ENCODE measurements at places on chromosomes 7 and 10.

DNA sequence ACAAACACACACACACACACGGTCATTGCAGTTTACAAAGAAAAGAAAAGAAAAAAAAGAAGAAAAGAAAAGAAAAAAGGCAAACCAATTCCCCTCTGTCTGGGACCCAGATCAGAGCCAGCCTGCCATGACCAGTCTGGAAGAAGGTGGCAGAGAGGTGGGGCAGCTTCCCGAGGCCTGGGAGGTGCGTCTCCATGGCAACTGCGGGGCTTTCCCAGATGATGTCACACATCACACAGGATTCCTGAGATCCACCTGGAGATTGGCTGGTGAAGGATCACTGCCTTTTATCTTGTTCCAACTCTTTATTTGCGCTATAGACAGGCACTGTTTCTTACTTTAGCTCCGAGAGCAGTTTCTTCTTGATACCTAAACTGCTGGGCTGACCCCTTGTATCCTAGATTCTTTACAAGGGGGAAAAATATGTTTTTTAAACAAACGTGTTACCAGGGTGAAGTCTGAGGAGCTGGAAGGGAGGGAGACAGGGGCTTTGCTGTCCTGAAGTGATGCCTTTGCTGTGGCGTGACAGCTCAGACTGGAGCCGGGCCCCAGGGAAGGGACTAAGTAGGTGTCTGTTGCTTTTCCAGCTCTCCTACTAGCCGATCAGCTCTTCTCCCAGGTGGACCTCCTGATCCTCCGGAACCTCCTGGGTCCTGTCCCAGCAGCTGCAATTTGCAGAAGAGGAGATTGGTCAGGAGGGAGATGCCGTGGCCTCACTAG is 298.5 kb downstream of the KLF6 start:
- DNase-seq = peak; percentile 40

DNA sequence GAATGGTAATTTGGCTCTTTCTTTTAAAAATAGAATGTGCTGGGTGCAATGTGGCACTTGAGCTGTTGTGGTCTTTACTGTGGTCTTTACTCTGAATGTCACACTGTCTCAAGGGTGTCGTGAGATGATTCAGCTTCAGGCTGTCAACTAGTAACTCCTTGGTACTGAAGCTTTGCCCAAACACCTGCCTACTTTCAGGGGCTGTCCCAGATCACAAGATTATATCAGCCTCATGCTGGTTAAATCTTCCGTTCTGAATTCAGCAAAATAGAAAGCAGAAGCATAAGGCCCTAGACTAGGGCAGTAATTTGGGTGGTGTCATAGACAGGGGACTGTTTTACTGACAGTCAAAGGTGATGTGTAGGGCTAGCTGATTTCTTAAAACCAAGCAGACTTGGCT is 110.9 kb downstream of the BAMBI start:
- no peak for DNase-seq

GRCh38 chr10:114869520-114869892 is 47.9 kb downstream of the FHIP2A start:
- DNase-seq = no peak

GRCh38 chr7:149869867-149870266 is 3.9 kb upstream of the ATP6V0E2 start:
- no peak for DNase-seq

- no peak for DNase-seq
These were observed 237.4 kb downstream of the ELMO1 start for GRCh38 chr7:37211097-37211880.

- DNase-seq = peak; percentile 45
These were observed 55.9 kb downstream of the UPF2 start for GRCh38 chr10:11986593-11987216.

GRCh38 chr7:98520356-98520951 is 96.6 kb upstream of the NPTX2 start:
- no peak for DNase-seq

DNA sequence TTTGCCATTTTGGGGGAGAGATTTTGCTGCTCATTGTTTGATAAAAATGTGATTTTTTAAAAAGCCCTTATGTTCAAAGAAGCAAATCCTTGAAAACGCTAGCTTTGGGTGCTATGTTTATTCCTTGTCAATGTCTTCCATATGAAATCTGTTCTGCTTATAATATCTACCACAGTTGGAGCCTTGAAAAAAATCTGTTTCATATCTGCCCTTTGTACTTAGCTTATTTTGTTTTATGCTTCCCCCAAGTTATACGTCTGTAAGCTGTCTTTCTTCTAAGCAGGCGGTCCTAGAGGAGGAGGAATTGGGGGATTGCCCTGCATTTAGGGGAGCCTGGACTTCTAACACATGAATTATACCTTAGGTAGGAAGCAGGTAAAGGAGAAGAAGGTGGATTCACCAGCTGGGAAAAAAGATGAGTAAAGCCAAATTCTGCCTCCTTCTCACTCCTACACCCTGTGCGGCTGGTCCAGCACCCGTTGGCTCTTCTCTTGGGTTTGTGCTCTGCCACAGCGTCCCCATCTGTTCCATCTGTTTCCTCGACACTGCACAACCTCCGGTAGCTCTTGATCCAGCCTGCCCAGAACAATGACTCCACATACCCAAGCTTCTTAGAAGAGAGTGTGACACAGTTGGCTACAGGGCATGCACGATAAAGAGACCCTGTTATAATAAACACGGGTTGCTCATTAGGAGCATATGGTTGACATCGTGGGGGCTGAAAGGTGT is 31.9 kb upstream of the NEUROD6 start:
- DNase-seq = no peak

- no peak for DNase-seq
These were observed 429.9 kb downstream of the SORCS3 start for GRCh38 chr10:105070952-105071351.

GRCh38 chr7:7176406-7177043 is 5.8 kb upstream of the C1GALT1 start:
- DNase-seq = no peak

DNA sequence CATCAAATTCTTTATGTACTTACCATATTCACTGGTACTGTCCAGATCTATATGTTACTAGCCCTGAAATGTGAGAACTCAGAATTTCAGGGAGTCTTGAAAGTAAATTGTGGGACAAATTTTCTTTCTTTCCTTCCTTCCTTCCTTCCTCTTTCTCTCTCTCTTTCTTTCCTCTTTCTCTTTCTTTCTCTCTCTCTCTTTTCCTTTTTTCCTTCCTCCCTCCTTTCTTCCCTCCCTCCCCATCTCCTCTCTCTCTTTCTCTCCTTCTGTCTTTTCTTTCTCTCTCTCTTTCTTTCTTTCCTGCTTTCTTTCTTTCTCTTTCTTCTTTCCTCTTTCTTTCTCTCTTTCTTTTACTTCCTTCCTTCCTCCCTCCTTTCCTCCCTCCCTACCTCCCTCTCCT is 257.4 kb upstream of the CSTF2T start:
- DNase-seq = no peak

GRCh38 chr7:157408258-157409101 is 71.7 kb downstream of the DNAJB6 start:
- no peak for DNase-seq

- DNase-seq = peak; percentile 59
These were observed 1.8 kb upstream of the PDGFA start for GRCh38 chr7:521221-522070.

- no peak for DNase-seq
These were observed 603.6 kb downstream of the CNTNAP2 start for GRCh38 chr7:146720195-146720594.

GRCh38 chr7:55309040-55309991 is 55.8 kb upstream of the LANCL2 start:
- no peak for DNase-seq

DNA sequence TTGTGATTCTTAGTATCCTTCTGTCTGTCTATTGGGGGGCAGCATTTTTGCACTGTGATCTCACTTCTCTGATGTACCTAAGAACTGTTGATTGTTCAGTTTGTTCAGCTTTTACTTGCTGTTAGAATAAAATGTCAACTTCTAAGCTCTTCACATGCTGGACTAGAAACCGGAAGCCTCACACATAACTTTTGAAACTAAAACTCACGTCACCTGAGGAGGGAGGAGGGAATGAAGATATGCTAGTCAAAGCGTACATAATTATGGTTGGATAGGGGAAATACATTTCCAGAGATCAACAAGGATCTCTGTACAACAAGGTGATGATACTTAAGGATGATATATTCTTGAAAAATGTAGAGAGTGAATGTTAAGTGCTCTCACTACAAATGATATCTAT is 609.7 kb downstream of the INHBA start:
- no peak for DNase-seq

GRCh38 chr10:24882047-24882698 is 70.2 kb downstream of the PRTFDC1 start:
- no peak for DNase-seq

DNA sequence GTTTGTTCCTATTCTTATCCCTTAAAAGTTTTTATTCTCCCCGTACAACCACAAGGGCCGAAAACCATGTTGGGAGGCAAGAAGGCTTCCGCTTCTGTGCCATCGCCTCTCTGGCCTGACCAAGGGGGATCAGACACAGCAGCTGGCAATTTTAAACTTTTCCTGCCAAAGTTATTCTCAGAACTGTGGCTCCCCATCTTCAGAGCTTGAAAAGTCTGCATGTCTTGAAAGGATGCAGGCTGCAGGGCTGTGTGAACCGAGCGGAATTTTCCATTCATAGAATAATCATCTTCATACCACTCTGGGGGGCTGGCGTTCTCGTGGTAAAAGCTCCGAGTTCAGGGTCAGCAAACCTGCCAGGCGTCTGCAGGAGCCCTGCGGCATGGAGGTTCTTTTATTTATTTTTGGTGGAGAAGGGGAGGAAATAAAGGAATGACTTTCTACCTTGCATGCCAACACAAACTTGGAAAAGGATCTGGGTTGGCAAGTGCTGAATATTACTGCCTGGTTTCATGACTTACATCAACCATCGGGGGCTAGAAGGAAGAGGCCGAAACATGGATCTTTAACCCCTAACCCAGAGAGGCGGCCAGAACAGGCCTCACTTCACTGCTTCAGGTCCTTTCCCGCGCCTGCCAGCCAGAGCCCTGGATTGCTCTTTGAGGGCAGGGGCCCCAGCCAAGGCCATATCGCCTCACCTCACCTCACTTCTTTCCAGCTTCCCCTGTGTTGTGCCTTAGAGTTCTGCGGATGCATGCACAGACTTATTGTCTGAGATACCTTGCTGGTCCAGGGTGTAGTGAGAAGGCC is 3.0 kb upstream of the NANOS1 start:
- no peak for DNase-seq

DNA sequence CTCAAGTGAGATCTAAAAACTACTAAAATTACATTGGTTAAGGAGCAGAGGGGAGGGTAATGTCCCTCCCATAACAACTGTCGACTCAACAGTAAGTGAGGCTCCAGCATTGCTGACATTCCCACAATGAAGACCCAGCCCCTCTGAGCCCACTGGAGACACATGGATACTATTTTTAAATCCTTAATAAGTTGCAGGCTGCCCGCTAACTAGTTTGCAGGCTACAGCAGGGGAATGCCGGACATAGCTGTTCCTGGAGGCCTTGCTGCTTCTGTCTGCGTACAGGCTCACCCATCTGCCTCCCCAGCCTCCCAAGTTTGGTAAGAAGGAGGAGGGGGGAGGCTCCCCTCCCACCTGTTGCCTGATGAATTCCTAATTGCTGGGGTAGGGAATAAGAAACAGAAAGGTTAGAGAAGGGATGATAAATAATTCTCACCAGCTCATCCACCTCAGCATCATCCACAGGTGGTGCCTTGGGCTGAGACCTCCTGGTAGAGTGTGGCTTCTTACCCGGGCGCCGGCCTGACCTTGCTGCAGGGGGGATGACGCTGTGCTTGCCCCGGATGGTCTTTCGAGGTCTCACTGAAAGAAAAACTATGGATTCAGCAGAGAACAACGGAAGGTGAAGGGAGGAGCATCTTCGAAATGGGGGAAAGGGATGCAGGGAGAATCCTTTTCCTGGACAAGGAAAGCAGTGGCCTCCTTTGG is 10.1 kb downstream of the FZD9 start:
- DNase-seq = no peak

GRCh38 chr10:77798940-77799339 is 127.6 kb downstream of the DLG5 start:
- DNase-seq = no peak

DNA sequence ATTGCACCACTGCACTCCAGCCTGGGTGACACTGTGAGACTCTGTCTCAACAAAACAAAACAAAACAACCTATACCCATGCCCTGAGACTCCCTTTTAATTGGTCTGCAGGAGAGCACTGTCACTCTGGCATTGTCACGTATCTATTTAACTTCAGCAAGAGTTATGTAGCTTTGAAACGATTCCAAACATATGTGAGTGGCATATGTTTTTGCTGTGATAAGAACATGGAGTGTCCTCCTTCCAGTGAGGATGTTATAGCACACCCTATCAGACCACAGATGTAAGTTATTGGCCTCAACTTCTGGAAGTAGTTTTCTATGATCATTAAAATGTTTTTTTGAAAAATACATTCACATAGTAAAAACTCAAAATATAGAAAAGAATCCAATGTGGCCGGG is 15.5 kb upstream of the DNAJC12 start:
- DNase-seq = no peak

DNA sequence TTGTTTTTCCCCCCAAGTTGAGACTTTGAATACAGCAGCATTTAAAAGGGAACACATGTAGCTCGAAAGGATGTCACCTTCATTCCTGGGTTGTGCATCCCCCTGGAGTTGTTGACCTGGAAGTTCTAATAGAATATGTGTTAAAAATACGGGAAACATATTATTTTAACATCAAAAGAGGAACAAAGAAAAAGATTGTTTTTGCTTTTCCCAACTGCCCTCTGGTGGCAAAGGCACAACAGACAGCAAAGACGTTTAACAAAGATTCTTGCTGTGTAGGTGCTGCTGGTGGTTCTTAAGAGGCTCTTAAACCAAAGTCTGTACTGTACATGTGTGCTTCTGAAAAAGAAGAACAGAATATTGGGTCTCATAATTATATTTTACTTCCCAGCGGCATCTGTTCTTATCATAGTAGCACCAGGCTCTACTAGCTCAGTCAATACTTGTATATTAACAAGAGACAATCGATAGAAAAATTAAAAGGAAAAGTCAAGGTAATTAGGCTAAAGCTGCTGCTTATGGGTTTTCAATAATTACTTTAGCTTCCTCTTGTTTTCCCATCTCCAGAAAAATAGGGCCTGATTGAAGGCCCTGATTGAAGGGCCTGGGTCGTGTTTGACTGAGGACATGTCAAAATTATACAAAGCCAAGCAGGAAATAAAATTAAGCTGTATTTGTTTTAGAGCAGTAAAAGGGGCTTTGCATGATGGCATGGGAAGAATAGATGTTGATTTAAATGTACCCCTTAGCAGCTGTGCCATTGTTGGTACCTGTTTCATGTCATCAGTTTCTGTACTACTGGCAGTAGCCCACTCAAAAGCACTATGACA is 384.2 kb upstream of the LRGUK start:
- peak; percentile 28 for DNase-seq

- no peak for DNase-seq
These were observed 165.2 kb upstream of the TMEM72 start for GRCh38 chr10:44745920-44746319.

DNA sequence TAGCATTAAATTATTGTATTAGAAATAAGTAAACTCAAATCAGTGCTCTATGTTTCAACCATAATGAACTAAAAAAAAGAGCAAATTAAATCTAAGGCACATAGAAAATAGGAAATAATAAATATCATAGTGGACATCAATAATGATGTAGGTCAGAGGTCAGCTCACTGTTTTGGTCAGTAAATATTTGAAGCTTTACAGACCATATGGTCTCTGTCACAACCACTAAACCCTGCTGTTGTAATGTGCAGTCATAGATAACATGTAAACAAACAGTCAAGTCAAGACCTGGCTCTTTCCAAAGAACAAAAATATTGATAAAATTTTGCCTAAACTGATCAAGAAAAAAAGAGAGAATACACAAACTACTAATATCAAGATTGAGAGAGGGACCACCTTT is 615.0 kb downstream of the SH2D4B start:
- DNase-seq = no peak

- DNase-seq = no peak
These were observed 50.1 kb upstream of the LMTK2 start for GRCh38 chr7:98056580-98056979.
